ENCODE measurements at places on chromosomes 4 and X. TPM values are rescaled to one million over a fixed set of nuclear protein-coding genes. Genes with fewer than 3 reads are reported as not detected.

TNMD gene
- total RNA-seq = not detected

WFS1 gene
- 52.8 TPM for total RNA-seq

DMRTC1 gene
- not detected for total RNA-seq

CPLX1 gene
- total RNA-seq = 0.64 TPM

GPRIN3 gene
- 0.41 TPM for total RNA-seq

CCDC110 gene
- total RNA-seq = 2.3 TPM

ASB9 gene
- 25.4 TPM for total RNA-seq

RHOXF2 gene
- not detected for total RNA-seq

AREG gene
- not detected for total RNA-seq

FGFR3 gene
- 12.4 TPM for total RNA-seq

DLG3 gene
- 10.2 TPM for total RNA-seq

SAGE1 gene
- not detected for total RNA-seq

DNA sequence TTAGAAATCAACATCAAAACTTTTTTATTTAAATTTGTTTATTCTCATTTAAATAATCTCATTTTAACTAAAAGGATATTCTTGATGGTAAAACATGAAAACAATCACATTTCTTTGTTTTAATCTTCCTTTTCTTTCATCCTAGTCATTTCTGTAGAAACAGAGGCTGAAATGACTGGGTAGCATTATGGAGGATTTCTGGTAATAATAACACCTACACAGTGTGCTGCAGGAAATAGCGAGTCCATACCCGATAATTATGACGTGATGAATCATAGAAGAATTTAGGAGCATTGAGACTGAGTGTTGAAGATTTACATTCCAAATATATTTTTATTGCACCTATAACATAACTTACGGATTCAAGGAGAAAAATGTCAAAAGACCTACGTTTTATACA lies 31.4 kb upstream of the BBS12 start:
- no peak for DNase-seq

- DNase-seq = no peak
Measured at GRCh38 chr4:152464030-152464823, 71.7 kb downstream of the FBXW7 start.

GRCh38 chr4:48331577-48332330 lies 9.6 kb upstream of the SLAIN2 start:
- no peak for DNase-seq

GRCh38 chr4:109977854-109978501 lies 65.3 kb downstream of the EGF start:
- DNase-seq = peak; percentile 38

- no peak for DNase-seq
Measured at GRCh38 chrX:153302796-153303195, 18.8 kb downstream of the PNMA6F start.

DNA sequence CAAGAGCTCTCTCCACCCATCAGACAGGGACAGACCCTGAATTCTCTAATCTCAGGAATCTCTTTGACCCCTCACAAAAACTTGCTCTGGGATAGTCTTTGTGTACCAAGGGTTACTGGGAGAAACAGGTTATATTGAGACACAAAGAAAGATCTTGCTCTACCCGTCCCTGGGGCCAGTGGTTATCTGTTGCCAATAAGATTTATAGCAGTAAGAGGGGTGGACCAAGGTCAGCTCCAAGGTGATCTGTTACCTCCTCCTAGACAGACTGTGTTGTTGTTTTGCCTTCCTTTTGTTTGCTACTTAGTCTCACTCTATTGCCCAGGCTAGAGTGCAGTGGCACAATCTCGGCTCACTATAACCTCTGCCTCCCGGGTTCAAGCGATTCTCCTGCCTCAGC lies 16.3 kb upstream of the ATP6AP2 start:
- no peak for DNase-seq

GRCh38 chr4:143514497-143514896 lies 995 bp downstream of the SMARCA5 start:
- peak; percentile 14 for DNase-seq

DNA sequence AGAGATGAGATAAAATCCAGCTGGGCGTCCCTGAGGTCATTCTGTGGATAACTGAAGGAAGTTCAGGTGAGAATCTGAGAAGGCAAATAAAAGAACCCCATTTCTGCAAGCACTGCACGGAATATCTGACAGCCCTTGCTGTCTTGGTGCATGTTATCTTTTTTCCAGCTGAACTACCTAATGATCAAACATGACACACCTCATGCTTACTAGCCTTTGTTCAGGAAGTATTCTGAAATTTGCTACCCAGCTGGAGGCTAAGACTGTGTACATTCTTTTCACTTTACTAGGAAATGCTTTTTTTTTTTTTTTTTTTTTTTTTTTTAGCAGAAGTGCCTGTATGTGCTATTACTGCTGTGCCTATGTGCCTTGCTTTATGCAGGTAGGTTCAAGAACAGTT lies 718.1 kb downstream of the SMARCA1 start:
- DNase-seq = no peak

GRCh38 chrX:19684311-19684710 lies 169.0 kb upstream of the MAP3K15 start:
- no peak for DNase-seq

GRCh38 chrX:135543924-135544323 lies 23.5 kb downstream of the INTS6L start:
- DNase-seq = no peak

DNA sequence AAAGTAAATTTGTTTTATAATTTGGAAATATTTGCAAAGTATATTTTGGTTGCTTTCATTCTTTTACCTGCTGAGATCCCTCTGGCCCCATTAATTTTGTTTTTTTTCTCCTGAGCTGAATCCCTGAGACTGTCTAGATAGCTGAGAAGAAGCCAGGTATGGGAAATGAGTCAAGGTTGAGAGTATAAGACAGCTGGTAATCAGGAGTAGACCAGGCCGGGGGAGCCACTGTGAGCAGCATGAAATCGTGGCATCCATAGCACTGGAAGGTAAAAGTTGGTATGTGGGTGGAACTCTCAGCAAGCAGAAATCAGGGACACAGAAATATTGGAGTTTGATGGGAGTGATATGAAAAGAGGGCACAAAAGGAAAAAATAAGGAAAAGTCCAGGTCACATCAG lies 164.5 kb downstream of the FHIP1A start:
- no peak for DNase-seq

GRCh38 chr4:105433421-105433820 lies 40.4 kb downstream of the PPA2 start:
- DNase-seq = no peak

GRCh38 chrX:154791467-154791866 lies 13.8 kb downstream of the MPP1 start:
- DNase-seq = no peak

- DNase-seq = peak; percentile 91
Measured at GRCh38 chr4:113446019-113446418, 315.5 kb downstream of the CAMK2D start.

- DNase-seq = no peak
Measured at GRCh38 chrX:86047936-86048280, 550 bp upstream of the CHM start.

GRCh38 chr4:184503869-184504300 lies 29.5 kb upstream of the IRF2 start:
- DNase-seq = peak; percentile 32

DNA sequence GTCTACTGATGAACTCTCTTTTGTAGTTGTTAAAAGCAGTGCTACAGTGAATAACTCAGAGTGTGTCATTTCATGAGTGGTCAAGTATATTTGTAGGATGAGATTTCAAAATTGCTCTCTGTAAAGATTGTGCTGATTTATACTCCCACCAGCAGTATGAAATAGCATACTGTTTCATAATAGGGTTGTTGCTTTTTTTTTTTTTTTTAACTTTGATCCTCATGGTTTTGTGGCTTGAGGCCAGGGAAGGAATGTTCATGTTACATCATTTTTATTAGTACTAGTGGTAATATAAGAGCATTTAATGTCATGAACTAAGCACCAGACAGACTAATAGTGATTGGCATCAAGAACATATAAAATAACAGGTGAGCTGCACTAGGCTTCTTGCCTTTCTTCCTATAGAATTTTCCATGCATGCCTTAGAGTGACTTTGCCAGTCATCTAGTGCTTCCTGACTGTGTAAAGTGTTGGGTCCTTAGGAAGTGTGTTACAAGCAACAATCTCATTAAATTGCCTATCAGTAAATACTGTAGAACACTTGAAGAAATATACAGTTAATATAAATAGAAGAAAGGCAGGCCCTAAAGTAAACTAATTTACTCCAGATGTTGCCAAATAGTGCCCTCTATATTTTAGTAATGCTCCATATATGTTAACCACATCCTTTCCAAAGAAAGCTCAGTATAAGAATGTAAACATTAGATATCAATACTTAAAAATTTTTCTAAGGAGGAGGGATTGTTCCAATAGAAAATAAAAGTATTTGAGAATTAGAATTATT lies 38.6 kb upstream of the MSMO1 start:
- DNase-seq = no peak

- DNase-seq = no peak
Measured at GRCh38 chr4:32042486-32043247, 1322.5 kb downstream of the PCDH7 start.

DNA sequence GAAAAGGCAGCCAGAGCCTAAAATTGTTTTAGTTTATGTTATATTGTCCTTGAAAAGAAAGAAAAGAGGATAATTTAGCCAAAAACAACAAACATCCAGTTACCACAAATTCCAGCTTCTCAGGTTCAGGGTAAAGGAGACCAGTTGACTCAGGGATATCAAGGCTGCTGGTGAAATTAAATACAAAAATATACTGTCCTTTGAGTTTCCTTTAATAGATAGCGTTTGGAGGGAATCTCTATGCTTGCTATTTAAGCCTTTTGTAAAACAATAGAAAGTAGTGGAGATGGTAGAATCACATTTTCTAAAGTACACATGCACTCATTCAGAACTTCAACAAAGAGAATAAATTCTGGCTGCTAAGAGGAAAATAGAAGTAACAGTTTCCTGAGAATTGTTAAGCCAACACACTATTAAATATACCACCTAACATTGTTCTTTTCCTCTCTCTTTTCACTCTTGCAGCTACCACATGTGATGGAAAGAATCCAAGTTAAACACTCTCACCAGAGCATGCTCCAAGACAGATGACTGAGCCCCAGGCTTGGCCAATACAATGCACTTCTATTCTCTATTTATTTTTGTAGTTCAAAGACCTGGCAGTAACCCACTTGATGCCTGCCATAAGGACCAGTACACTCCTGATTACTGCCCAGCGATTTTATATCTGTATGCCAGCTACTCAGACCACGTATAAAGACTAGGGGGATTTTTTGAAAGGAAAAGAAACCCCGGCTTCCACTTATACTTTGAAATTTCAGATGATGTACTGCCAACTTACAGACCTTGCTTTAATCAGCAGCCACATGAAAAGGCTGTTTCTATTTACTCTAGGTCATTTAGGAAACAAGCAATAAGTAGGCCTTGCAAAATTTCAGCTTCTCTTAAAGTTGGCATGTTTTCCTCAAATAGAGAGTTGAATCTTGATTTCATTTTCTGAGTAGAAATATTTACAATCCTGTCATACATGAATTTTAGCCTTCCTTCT lies 756.9 kb downstream of the FAT4 start:
- peak; percentile 37 for DNase-seq

DNA sequence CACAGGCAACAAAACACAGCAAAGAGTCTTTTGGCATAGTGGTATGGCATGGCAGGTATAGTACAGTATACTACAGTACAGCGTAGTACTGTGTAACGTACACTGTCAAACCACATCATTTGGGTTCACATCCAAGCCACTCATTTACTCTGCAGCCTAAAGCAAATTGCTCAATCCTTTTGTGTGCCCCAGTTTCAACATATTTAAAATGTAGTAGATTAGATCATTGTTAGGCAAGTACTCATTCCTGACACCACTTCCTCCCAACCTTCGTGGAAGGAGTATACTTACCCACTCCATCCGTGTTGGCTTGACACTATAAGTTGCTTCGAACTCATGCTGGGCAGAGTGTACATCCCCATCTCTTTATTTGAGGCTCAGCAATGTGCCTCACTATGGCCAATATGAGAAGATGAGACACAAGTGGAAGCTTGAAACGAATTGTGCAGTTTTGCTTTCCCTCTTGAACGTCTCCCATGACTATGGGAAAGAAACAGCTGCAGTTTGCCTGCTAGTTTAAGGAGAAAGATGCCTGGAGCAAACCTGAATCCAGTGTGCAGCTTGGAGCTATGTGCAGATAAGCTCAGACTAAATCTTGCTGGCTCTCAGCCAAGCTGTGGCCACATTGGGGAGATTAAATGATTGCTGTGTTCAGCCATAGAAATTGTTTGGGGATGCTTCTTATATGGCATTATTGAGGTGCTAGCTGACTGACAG lies 85.7 kb upstream of the TBL1X start:
- peak; percentile 23 for DNase-seq

DNA sequence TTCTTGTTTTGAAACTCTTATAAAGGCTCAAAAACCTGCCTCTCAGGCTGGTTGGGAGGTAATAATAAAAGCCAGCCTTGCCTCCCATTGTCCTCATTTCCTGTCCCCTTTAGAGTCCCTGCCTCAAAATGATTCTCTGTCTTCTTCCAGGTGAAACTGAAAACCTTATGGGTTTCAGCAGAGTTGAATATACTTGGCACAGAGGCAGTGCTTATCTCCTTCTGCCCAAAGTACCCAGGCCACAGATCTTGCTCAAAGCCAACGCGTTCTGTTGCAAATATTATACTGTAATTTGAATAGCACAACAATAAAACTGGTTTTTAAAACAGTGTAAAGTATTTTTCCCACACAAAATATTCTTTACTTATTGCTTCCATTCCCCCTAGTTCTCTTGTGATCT lies 183.1 kb upstream of the GIMD1 start:
- no peak for DNase-seq

DNA sequence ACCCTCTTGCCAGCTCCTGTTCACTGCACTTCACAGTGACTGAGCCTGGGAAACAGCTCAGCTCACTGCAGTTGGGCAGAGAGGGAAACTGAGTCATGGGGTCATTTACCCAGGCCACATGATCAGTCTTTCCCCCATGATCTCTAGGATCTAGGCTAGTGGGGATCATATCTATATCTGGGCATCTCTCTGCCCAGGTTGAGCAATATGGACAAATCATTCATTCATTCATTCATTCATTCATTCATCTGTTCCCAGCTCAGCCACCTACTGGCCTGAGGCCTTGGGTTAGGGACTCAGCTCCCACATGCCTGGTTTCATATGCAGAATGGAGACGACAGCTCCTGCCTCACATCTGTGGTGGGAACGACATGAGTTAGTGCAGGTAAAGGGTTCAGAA lies 45.3 kb upstream of the HMX1 start:
- no peak for DNase-seq

DNA sequence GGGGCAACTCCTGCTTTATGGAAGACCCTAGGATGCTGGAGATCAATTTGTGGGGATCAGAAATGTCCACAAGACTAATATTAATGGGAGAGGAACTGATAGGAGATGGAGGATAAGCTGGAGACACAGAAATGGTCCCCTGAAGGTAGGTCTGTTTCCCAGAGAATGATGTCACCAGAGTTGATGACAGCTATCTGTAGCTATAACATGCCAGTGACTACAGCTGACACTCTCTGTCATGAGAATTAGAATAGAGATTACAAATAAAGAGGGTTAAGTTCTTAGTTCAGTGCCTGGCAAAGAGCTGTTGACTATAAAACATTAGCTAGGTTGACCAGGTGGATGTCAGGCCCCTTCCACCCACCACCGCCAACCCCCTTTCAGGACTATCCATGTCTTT lies 9.3 kb downstream of the BST1 start:
- DNase-seq = no peak
